ENCODE measurements at places on chromosomes 2 and 18. TPM values are rescaled to one million over a fixed set of nuclear protein-coding genes. Genes with fewer than 3 reads are reported as not detected.

Gene EVX2
- not detected for total RNA-seq

Gene MYL12B
- total RNA-seq = 590 TPM

Gene SEMA4F
- 11.5 TPM for total RNA-seq

GRCh38 chr2:30148850-30149249 lies 2.0 kb downstream of the YPEL5 start:
- no peak for DNase-seq

DNA sequence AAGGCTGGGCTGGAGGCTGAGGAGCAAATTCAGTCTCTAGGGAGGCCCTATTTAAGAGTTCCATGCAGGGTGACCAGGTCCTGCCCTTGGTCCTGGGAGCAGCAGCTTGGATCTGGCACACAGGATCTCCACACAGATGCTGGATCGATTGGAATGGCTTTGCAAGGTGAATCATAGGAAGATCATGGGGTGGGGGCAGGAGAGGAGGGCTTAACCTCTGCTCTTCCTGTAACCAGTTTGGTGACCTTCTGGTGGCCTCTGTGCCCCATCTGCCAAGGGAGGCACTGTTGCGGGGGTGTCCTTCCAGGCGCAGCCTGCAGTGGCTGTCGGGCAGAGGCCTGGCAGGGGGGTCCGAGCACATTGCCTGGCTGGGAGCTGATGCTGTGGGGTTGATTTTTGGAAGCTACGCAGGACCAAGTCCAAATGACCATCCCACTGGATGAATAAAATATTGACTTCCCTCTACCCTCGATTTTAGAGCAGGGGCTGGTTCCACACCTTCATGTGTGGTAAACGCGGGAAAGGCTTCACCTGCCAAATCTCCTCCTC lies 79.7 kb downstream of the EDAR start:
- no peak for DNase-seq

GRCh38 chr2:162591403-162592083 lies 247.0 kb downstream of the KCNH7 start:
- DNase-seq = no peak

DNA sequence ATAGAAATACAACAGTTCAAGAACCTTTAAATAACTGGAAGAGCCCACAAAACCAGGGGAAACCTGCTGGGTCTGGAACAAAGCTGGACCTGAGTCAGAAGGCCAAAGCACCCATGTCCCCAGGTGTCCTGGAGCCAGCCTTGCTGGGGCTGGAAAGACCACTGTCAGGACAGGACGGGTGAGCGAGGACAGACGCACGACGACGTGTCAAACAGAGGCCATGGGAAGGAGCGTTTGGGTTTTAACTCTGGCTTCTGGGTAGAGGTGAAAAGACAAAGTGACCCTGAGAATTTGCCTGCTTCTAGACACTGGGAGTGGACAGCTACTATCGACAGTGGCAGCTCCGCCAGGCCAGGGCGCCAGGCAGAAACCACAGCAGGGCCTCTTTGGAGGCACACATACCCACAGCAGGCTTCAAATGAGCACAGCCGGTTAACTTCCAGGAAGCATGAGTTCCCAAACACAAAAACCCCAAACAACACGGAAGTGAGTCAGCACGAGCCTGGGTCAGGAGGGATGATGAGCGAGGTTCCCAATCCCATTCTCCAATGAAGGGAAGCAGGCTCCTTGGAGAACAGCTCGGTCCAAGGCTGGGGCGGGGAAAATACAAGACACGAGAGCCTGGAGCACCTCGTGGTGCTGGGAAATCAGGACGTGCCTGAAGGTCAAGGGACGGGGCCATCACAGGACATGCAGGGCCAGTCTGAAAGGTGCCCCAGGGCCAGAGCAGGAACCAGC lies 208.0 kb downstream of the TWIST2 start:
- no peak for DNase-seq

DNA sequence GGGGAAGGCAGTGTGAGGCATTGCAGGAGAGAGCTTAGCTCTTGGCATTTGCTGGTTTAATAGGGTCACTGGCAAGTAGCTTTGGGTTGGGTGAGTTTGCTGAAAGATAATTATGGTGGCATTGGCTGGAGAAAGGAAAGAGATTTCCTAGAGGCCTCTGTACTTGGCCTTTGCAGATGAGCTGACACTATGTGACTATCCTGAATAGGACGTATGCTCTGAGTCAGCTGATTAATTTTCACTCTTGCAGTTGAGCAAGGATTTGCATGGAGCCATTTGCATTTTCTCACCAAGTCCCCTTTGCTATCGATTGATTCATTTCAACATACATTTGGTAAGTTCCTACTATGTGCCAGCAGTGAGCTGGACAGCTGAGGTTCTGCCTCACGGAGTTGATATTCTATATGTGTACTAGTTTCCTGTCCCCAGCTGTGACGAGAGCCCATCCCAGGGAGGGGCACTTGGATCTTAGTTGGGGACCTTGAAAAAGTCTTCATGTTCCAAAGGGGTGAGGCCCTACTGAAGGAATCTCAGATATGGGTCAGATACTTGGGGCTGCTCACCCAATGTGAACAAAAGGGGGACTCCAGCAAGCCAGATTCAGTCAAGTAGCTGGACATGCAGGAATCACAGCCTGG lies 245.7 kb downstream of the LOXHD1 start:
- DNase-seq = no peak

GRCh38 chr2:209771474-209772289 lies at the start of gene UNC80:
Gene UNC80 (plus strand): TSS chr2:209771832. CDS start chr2:209772073, 241 bp downstream.
- no peak for DNase-seq

GRCh38 chr2:200498402-200499162 lies 11.3 kb downstream of the KCTD18 start:
- DNase-seq = no peak

DNA sequence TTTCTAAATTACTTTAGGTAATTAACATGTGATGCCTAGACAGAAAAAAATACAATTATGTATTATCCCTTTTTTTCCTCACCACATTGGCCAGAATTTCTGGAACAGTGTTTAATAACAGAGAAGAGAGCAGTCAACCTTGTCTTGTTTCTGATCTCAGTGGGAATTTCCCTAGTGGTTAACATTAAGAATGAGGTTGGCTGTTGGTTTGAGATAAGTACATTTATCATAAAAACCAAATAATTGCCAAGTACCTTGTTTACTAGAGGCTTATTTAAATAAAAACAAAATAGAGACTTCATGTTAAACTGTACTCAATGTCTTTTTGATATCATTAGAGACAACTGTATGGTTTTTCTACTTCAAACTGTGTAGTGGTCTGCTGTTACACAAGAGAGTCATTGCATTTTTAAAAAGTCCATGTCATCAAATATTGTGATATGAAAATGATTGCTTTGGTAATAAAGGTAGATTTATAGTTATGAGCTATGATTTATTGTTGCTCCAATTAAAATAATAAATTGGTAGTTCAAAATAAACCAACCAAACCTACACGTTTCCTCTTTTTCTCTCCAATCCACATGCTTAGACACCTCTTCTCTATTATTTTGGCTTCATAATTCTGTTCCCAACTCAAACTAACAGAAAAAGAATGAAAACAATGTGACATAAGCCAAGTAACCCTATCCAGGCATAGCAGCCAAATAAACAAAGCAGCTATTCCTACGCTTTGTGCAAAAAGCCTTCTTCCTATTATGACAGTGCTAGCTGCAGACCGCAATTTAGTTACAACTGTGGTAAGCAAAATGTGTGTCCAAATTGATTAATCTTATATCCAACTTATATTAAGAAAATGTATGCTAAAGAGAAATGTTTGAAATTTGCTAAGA lies 20.9 kb upstream of the TANK start:
- peak; percentile 23 for DNase-seq

- no peak for DNase-seq
Observed at GRCh38 chr2:219246559-219246958, 1.3 kb downstream of the STK16 start.

DNA sequence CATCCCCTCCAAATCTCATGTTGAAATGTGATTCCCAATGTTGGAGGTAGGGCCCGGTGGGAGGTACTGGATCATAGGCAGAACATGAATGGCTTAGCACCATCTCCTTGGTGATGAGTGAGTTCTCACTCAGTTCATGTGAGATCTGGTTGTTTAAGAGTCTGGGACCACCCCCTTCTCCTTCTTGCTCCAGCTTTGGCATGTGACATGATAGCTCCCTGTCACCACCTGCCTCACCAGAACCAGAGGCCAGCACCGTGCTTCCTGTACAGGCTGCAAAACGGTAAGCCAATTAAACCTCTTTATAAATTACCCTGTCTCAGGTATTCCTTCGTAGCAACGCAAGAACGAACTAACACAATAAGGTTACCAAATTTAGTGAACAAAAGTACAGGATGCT lies 95.4 kb downstream of the ZBTB7C start:
- DNase-seq = no peak

Data from HFFc6 (cell line).